Left renal cortex interstitium (tissue), 4 donors: ENCODE measurements at places on chromosomes 1 and 21. TPM values are rescaled to one million over a fixed set of nuclear protein-coding genes. Genes with fewer than 3 reads are reported as not detected.

DNA sequence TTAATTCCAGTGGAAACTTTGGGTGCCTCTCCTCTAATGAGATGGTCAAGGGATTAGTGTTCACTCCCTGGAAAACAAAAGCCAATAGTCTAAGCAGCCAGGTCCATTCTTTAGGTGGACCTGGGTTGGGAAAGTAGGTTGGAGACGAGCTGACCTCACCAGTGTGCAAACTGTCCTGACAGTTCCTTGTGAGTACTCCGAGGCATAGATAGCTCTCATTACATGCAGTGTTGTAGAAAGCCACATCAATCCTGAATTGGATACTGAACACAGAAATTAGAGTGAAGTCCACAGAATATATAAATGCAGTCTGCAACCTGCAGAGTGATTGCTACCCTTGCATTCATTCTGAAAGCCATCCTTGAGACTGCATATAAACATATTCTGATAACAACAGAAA lies 675.1 kb upstream of the CXADR start:
- DNase-seq: no peak

GRCh38 chr1:234845097-234845660 lies 235.2 kb upstream of the IRF2BP2 start:
- DNase-seq: no peak

GRCh38 chr1:93723733-93724270 lies 42.2 kb upstream of the BCAR3 start:
- DNase-seq: no peak

DNA sequence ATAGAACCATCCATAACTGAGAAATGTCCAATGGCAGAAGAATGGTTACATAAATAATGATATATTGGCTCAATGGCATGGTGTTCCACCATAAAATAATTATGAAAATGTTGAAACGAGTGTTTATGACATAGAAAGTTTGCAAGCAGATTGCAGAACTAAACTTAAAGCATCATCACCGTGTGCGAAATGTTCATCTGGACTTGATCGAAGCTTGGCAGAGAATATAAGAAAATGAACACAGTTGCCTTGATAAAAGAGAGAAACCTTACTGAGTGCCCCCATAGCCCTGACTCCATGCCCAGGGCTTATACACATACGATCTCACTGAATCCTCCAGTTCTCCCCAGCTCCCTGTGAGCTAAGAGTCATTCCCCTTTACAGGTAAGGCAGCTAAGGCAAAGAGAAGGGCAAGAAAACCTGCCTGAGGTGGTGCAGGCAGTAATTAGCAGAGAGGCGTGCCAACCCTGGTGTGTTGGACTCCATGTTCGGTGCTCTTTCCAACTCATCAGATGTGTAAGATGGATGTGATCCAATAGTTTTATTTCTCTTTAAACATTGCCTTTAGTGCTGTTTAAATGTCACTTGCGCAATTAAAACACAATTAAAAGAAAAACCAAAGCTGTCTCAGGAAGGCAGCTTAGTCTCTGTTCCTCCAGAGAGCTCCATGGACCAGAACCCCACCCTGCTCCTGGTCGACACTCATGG lies 21.8 kb upstream of the SPOCD1 start:
- no peak for DNase-seq

DNA sequence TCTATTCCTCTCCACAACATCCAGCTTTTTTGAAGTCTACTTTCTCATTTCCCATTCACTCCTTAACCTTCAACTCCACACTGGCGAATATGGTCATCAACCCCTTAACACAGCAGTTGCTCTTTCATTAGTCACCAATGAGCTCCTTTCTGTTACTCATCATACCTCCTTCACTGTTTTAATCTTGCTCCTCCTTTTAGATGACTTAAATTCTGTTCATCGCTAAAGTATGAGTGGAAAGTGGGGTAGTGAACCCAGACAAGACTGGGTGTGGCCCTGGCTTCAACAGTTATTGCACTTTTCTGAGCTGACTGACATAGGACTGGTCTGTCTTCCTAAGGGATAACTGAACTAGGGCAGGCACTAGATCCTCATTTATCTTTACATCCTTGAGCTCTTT lies 51.3 kb downstream of the AKT3 start:
- no peak for DNase-seq

DNA sequence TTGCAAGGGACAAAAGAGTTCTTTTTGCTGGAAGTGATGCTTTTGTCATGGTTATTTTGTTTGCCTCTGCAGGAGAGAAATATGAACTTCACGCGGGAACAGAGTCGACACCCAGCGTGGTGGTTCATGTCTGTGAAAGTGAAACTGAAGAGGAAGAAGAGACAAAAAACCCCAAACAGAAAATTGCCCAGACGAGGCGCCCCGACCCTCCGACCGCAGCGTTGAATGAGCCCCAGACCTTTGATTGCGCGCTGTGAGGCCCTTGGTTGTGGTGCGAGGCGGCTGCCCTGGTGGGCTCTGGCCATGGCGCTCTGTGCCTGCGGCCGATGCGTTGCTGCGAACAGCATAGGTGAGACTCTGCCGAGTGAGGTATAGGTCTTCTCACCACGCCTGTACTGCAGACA lies 20.9 kb upstream of the NCMAP start:
- no peak for DNase-seq

CD52 gene
- polyA plus RNA-seq: 9.6 TPM

OR2M3 gene
- polyA plus RNA-seq: 0.03 TPM

IFNAR1 gene
- polyA plus RNA-seq: 33.2 TPM

IGSF21 gene
- 0.30 TPM for polyA plus RNA-seq

SUSD4 gene
- polyA plus RNA-seq: 12.7 TPM

EFNA3 gene
- polyA plus RNA-seq: 7.4 TPM

CNIH3 gene
- 11.0 TPM for polyA plus RNA-seq

TRAF3IP3 gene
- polyA plus RNA-seq: 1.6 TPM
